ENCODE measurements at places on chromosomes 1 and 21.

GRCh38 chr1:58732087-58732775, 32.4 kb upstream of the MYSM1 start:
- no peak for DNase-seq

DNA sequence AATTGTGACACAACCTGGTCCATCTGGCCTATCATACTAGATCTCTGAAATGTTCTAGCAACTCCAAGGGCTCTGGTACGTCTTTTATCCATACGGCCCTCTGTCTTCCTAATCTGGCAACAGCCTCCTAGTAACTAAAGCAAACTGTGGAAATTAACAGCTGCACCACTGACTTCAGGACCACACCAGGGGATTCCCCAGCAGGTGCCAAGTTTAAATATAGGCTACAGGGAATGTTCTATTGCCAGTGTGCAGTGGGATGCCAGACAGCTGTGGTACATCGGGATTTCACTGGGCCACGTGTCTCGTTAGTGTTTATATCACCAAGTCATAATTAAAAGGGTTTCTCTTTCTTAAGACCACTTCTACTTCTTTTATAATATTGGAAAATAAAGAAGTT, 94.3 kb downstream of the RGS2 start:
- no peak for DNase-seq

GRCh38 chr1:232137066-232137465, 492.9 kb downstream of the SIPA1L2 start:
- no peak for DNase-seq

- DNase-seq = no peak
These were observed 121.8 kb upstream of the ERRFI1 start for GRCh38 chr1:8147956-8148355.

DNA sequence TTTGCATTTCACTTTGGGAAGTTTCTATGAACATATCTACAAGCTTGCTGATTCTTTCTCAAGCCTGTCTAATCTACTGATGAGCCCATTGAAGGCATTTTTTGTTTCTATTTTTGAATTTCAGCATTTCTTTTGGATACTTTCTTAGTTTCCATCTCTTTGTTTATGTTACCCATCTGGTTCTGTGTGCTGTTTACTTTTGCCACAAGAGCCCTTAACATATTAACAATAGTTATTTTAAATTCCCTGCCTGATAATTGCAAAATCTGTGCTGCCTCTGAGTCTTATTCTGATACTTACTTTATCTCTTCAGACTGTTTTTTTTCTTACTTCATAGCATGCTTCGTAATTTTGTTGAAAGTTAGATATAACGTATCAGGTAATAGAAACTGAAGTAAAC, 75.8 kb upstream of the ZRANB2 start:
- DNase-seq = no peak

Data from CD4-positive, alpha-beta T cell treated with Interleukin-1 beta for 1 hour (primary cell).